ENCODE measurements at places on chromosomes 7 and 10.

DNA sequence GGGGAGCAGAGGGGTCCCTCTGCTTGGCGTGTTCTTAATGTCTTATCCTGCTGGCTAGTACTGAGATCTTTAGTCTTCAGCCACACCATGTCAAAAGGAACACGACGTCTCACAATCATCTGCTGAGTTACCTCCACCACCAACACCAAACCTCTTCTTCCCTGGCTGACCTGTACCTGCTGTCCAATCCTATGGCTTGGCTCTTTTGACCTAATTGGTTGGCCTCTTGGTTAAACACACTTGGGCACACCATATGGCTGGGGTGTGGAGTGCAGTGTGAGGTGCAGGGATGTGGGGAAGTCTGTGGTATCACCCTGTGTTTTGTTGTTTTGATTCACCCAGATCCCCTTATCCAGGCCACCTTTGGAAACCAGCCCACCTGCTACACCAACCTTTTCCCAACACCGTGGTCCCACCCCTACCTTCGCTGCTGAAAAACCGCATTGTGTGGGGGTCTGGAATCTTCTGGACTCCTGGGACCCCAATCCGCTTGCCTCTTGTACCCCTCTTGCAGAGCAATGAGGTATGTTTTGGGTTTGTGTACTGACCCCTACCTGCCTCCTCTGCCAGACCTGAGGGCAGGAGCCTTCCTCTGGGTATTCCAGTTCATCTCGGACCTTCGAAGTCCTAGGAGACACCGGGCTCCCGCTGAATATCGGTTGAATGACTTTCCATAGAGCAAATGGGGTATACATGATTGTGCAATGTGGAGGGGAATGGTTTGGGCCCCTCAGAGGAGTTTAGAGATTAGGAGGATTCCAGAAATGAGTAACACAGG, 2.8 kb upstream of the LBX1 start:
- no peak for DNase-seq

DNA sequence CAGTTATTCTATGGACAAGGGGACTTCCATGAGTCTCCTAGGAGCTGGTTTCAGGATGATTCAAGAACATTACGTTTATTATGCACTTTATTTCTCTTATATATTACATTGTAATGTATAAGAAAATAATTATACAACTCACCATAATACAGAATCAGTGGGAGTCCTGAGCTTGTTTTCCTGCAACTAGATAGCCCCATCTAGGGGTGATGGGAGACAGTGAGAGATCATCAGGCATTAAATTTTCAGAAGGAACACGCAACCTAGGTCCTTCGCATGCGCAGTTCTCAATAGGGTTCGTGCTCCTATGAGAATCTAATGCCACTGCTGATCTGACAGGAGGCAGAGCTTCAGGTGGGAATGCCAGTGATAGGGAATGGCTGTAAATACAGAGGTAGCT, 137.9 kb downstream of the ANKRD30A start:
- DNase-seq: no peak

DNA sequence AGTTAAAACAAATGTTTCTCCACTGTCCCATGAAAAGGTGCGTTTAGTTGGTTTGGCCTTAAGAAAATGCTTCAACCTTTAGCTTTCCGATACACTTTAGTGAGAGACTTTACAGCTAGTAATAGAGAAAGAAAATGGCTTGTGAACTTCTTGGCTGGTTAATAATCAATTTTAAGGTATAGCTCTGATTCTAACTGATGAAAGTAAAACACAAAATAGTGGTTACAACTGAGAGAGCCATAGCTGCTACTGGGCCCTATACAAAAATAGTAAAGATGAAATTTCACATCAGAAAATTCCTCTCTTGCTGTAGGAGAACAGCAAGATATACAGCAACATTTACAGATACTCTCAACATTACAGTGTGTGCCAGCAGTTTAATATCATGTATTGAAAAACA, 371.4 kb downstream of the PHTF2 start:
- no peak for DNase-seq

DNA sequence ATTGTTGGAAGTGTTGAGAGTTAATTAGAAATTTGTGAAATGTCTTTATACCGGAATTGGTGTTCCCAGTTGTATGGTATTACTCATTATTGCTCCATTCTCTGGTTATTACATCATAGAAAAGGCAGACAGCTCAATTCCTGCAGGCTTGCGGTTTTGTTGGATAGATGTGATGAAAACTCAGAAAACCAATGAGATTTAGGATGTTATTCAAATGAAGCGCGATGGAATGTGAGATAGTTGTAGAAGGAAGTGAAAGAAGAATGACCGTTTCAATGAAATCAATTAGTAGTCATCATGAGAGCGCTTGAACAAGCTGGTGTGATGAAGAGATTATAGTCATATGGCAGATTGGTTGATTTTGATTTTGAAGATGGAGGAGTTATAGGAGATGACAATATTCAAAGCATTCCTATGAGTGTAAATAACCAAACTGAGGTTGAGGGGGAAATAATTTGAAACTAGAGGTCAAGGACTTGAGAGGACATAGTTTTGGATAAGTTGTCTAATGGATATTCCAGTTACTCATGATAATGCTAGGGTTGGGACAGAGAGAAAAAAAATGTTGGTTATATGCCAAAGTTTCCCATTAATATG, 991.5 kb downstream of the NRG3 start:
- DNase-seq: peak; percentile 42

- no peak for DNase-seq
These were observed 38.2 kb upstream of the CCDC3 start for GRCh38 chr10:13039761-13040160.

DNA sequence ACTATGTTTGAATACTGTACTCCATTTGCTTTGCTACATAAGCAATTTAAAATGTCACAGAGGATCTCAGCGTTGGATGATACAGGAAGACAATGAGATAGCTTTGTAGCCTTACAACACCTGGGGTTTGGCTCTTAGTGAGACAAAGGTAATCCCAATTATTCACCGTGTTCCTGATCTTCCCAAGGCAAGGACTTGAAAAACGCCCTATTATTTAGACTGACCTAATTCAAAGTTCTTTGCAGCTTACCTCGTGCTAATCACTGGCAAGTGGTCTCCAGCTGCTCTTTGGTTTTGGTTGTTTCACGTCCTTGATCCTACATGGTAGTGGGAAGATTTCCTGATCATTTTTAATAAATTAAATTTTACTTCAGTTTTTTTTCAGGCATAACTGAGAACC, 23.0 kb upstream of the C7orf33 start:
- DNase-seq: no peak

GRCh38 chr10:87635498-87636312, 24.0 kb upstream of the PAPSS2 start:
- DNase-seq: peak; percentile 32
